ENCODE measurements at places on chromosomes 4 and X.

GRCh38 chr4:2886622-2887021, 43.0 kb downstream of the ADD1 start:
- no peak for DNase-seq

DNA sequence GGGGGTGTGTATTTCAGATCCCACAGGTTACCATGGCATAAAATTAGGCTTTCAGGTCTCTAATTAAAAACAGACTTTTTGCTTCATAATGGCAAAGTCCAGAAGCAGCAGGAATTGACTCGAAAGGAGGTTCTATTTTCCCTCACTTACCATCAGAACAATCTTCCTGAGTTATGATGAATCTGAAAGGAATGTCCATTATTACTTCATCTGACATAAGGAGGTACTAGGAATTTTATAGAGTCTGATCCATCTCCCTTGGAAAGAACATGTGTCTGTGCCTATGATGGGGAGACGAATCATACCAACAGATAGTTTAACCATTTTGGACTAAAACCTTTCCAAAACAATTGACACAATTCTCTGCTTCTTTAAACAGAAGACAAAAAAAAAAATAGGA, 206.3 kb upstream of the FGF13 start:
- DNase-seq, result no peak

DNA sequence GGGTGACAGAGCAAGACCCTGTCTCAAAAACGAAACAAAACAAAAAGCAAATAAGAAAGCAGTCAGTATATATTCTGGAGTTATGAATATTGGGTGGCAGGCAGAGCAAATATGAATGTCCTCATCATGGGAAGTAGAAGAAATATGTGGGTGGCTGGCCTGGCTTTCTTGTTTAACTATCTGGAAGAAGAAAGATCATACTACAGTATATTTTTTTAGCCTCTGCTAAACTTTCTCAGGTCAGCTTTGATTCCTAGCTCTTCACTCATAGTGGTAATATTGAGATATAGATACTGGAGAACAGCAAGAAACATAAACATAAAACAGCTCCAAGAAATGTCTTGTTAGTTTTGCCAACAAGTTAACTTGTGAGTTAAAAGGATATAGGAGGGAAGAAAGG, 192.5 kb downstream of the SOWAHB start:
- no peak for DNase-seq

DNA sequence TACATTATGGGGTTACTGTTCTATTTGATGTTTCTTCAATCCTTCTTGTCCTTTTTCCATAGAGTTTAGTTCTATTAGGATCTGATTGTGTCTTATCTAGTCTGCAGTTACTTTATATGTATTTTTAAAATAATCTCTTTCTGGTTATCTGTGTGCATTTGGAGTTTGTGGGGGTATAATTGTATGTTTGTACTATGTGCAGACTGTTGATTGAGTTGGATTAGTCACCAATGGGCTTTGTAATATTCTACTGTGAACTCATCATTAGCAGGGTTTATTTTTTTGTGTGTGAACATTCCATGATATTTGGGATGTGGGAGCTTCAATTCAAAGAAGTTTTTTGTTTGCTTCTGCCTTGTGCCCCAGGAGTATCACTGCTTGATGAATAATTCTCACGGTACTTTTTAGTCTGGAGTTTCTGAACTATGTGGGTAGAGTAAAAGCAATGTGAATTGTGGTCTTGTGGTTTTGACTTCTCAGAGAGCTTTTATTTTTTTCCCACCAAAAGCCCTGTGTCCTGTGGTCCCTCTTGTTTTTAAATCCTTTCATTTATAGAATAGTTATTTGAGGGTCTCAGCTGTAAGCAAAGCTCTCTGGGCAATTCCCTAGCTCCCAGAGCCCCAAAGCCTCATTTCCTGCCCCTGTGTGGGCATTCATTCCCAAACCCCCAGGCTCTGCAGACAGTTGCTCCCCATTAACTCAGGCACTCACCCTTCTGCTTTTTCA, 127.8 kb downstream of the PHKA2 start:
- no peak for DNase-seq

DNA sequence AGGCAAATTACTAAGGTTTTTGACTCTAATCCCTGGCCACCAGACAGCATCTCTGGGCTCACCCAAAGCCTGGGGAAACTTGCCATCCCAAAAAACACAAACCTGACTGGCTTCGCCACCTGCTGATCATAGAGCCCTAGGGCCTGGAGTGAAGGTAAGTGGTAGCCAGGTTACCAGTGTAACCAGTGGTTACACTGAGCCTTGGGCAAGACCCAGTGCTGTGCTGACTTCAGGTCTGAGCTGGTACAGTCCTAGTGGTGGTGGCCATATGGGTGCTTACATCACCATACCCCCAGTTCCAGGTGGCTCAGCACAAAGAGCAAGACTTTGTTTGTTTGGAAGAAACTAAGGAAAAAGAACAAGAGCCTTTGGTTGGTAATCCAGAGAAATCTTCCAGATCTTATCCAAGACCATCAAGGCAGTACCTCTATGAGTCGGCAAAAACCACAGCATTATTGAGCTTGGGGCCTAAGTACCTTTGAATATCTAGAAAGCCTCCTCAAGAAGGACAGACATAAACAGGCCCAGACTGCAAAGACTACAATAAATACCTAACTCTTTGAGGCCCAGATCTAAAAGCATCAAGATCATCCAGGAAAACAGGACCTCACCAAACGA, 13.7 kb downstream of the MED14 start:
- DNase-seq, result no peak

DNA sequence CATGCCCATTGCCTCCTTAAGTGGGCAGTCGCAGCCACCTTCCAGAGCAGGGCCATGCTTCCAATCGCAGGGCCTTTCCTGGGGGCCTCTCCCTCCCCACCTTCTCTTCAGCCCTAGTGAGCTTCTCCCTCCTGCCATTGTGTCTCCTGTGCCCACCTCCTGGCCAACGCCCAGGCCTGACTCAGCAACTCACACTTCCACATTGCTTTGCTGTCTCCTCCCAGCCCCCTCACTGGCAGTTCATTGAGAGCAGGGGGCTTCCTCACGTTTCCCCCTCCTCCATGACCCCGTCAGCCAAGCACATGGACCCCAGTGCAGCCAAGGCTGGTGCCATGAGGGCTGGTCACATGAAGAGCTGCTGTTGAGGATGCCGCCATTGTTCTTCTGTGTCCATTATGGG, 25.9 kb downstream of the HTRA3 start:
- no peak for DNase-seq

DNA sequence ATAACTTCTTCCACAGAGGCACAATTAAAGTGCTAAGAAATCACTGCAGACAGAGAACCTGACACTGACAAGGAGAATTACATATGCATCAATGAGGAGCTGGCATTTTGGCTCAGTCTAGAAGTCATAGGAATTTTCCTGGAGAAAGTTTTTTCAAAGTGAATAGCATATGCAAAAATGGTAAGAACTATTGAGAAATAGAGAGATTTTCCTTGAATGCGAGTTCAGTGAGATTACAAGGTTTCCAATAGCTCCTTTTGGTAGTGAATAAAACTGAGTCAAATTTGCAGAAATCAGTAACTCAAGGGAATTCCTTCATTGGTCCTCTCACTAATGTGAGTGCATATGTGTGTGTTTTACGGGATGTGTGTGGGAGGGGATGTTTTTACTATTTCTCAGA, 557.5 kb downstream of the PPARGC1A start:
- no peak for DNase-seq

DNA sequence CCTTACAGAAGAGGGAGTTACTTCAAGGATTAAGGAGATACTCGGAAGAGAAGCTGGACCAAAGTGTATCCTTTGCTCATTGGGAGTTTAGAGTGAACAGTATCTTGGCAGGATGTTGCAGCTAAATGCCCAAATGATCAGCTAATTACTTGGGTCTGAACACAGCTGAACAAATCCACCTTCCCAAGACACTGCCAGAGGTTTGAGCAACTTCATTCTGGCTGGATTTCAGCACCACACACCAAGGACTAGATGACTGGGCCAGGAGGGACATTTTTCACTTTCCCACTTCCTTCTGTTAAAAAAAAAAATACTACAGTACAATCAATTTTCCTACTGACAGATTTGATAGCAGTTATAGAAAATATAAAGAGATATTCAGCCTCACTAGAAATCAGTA, 324.6 kb downstream of the MID1IP1 start:
- DNase-seq, result no peak

GRCh38 chrX:11460347-11460746, 167.1 kb downstream of the AMELX start:
- DNase-seq, result no peak

DNA sequence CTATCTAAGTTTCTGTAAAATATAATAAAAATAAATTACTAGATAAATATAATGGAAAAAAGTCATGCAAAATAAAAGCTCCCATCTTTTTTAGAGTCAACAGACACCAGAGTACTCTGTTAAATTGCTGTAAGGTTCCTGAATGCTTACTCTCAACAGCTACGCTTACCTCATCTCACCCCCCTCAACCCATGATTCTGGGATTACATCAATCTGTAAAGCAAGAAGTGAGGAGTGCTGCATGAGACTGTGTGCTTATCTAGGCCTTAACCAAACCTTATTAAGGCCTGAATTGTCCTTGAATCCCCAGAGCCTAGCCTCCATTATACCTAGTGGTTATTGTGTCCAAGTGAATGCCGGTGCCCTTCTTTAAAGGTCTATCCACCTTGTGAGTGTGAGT, 735.8 kb downstream of the RPA4 start:
- DNase-seq, result no peak

DNA sequence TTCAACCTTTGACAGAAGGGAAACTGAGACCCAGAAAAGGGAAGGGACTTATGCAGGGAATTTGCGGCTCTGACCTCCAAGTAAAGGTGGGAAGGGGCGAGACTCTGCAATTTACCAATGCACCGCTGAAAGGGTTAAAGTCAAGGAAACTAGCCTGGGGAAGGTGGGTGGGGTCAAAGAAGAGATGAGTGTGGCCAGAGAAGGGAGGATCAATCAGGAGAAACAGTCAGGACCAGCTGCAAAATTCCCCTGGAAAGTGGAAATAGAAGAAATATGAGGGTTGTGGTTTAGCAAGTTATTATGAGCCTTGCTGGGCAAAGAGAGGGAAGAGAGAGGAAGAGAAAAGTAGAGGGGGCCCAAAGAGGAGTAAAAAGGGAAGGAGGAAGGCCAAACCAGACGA, 30.5 kb downstream of the STARD8 start:
- no peak for DNase-seq

DNA sequence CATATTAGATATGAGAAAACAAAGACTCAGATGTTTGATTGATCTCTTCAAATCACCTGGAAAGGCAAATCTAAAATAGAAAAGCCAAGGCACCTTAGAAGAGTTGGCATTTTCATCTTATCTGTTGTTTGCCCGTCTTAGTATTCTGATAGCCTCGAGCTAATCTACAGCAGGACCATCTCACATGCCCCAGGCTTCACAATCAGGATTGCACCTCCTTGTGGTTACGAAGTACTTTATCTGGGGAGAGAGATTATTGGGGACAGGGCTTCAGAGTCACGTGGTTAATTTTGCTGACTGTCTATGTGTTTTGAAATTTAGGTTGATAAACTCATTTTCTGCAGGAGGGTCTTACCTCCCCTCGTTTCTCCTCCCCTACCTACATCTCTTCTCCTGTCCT, 313.1 kb upstream of the ANXA10 start:
- no peak for DNase-seq

GRCh38 chr4:14679906-14680305, 322.4 kb upstream of the CPEB2 start:
- no peak for DNase-seq

GRCh38 chrX:134460862-134461220, 876 bp downstream of the HPRT1 start:
- DNase-seq, result no peak

DNA sequence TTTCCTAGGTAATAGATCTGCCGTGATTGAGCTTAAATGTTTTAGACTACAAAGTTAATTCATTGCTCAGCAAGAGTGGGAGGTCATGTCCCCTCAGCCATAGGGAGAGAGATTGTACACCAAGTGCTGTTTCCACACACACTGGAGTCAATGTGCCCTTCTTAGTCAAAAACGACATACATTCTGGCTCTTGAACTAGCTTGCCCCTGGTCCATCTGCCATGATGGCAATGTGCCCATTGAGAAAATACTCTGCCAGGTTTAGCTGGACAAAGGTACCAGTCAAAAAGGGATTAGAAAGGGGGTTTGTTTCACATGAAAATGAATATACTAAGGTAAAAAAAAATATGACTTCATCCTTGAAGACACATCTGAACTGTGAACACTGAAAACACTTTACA, 377.1 kb upstream of the ADGRL3 start:
- no peak for DNase-seq

DNA sequence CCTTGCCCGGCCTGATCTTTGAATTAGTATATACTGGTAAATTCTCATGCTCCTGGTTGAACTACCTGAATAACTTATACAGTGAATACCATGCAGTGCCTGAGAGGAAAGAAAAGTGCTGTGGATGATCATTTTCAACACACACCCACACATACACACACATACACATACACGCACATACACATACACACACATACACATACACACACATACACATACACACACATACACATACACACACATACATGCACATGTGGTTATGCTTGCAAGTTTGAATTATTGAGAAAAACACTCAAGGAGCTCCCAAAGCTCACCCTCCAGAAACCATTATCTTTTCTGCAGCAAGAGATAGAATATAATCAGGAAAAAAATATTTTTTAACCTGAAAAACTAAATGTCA, 366.9 kb upstream of the RASGEF1B start:
- DNase-seq, result no peak

GRCh38 chr4:19164334-19164733, 1087.4 kb upstream of the SLIT2 start:
- no peak for DNase-seq

DNA sequence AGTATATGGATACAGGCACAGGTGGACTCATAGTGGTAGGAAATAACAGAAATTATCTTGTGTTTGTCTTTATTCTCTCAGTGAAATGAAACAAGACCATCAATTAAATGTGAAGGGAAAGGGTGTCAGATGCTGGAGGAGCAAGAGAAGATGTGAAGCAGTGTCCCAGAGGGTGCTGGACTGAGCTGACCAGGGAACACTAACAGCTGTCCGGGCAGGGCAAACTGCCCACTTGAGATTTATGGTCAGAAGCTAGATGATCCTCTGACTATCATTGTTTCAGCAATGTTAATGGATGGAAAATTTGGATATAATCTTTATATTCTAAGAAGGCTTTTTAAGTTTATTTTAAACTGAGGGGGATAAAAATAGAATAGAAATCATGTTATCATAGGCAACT, 267.2 kb upstream of the SLC7A11 start:
- no peak for DNase-seq

GRCh38 chr4:38430841-38431240, 233.2 kb upstream of the KLF3 start:
- no peak for DNase-seq

DNA sequence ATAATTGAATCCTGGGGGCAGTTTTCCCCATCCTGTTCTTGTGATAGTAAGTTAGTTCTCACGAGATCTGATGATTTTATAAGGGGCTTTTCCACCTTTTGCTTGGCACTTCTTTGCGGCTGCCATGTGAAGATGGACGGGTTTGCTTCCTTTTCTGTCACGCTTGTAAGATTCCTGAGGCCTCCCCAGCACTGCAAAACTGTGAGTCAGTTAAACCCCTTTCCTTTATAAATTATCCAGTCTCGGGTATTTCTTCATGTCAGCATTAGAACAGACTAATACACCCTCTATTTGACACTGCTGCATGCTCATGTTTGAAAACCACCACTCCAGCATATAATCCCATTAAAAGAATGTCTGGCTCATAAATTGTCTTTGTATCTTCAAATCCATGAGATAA, 264.4 kb upstream of the ITM2A start:
- DNase-seq, result no peak

- DNase-seq, result no peak
Measured at GRCh38 chrX:55326985-55327384, 62.3 kb upstream of the PAGE3 start.

GRCh38 chr4:27638163-27638915, 777.7 kb downstream of the STIM2 start:
- DNase-seq, result no peak

Data from mucosa of gallbladder (tissue), 1 donor.